ENCODE measurements at places on chromosomes 3 and 15.

DNA sequence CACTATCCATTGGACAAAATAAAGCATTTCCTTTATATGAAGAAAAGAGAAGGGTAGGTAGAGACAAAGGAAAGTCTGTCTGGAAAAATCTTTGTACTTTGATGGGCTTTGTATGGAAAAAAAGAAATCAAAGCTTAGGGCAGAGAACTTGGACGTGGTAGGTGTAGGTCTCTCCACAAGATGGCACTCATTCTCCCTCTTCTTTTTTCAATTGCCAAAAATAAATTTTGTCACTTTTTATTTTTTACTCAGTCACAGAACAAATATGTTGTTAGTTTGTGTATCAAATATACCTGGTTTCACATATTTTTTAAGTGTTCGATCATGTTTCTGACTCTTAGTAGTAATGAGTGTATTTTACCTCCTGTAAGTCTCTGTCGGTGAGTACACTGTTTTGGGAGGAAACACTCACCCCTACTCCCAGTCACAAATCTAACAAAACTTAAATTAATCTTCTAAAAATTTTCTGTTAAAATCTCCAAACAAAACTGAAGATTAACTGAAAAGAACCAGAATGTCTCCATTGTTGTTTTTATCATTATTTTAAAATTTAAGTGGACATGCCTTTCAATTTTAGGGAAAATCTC lies 415.8 kb upstream of the GOLIM4 start:
- DNase-seq, result no peak

DNA sequence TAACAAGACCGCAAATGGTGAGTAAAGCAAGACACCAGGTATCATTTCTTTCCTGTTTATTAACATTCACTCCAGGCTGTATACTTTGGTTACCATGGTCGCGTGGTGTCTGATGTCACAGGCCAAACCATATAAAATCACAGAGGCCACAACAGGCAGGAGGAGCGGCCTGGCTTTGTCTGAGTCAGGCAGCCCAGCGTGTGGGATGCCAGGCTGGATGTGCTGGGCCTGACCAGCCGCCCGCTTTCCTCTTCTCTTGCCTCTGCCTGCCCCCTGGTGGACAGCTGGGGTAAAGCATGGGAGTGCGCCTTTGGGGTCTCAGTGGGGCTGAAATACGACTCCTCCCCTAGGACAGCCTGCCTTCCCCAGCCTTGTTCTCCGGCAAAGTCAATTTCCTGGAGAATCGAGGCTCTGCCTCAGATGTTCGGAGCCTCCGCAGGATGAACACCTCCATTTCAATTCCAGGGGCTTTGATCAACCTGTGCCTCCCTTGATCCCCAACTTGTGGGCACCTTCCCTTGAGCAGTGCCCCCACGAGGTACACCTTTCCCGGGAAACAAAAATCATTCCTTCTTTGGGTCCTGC lies 78.2 kb downstream of the CCNL1 start:
- DNase-seq, result peak; percentile 79

DNA sequence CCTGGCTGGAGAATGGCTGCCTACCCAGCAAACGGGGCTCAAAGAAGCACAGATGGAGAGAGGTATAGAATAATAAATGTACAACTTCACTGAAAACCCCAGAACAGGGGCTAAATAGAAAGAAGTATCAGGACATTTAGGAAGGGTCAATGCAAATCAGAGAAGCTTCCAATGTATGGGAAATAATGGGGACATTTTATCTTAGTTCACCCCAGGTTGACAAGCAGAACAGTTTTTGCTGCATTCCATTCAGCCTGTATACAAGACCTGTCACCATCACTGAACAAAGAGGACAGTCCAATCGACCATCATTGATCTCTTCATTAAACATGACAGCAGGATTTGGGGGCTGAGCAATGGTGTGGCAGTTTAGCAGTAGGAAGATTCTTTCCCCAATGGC lies 68.1 kb downstream of the MYH15 start:
- no peak for DNase-seq

GRCh38 chr3:45486136-45486535 lies 97.8 kb downstream of the LARS2 start:
- DNase-seq, result no peak

DNA sequence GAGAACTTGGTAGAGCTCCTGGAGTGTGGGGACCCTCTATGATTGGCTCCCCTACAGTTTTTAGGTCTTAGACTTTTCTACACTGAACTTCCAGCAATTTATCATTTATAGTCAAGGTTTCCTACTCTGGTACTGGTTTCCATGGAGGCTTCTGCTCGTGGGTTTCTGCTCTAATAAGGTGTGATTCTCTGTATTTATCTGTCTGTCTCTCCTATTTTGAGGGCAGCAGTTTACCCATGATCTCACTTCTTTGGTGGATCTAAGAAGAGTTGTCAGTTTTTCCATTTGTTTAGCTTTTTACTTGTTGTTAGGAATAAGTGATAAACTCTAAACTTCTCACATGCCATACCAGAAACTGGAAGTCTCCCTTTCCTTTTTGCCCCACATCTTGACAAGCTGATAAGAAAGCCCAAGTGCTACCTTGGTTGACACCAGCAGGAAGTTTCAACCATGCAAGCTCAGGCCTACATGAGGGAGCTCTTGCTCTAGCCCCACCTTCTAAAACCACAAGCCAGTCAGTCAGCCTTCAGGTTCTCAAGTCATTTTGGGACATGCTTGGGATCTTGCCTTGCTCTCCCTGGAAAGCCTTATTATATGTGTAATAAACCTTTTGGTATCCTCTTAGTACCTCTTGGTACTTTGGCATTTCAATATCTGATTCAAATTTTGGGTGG lies 10.0 kb downstream of the TIMMDC1 start:
- DNase-seq, result no peak

DNA sequence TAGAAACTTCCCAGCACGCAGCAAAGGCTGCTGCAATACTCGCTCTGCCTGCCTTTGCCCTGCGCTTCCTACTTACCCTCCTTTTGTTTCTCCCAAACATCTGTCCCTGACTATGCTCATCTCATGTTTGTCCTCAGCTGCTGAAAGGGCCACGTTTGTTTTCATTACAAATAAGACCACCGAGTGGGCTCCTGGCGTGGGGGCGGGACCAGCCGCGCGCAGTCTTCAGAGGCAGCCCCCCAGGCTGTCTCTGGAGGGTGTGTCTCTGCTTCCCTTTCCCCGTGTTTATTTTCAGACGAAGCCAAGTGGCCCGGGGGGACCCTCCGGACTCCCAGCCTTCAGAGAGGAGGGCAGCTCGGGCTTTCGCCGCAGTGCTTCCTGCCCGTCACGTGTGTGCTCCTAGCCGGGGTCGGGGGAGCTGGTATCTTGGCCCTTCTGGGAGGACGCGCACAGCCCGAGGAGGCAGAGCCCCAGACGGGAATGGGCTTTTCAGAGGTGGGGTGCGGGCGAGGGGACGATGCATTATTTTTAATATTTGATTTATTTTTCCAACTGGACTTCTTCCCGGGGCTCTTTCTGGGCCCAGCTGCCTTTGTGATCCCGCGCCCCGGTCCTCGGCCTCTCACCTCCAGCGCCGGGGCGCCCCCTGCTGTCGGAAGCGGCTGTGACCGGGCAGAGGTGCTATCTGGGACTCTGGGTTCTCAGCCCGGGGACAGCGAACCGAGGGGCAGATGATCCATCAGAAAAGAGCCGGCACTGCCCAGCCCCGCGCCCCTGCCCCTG lies 70.0 kb upstream of the CGNL1 start:
- peak; percentile 71 for DNase-seq

DNA sequence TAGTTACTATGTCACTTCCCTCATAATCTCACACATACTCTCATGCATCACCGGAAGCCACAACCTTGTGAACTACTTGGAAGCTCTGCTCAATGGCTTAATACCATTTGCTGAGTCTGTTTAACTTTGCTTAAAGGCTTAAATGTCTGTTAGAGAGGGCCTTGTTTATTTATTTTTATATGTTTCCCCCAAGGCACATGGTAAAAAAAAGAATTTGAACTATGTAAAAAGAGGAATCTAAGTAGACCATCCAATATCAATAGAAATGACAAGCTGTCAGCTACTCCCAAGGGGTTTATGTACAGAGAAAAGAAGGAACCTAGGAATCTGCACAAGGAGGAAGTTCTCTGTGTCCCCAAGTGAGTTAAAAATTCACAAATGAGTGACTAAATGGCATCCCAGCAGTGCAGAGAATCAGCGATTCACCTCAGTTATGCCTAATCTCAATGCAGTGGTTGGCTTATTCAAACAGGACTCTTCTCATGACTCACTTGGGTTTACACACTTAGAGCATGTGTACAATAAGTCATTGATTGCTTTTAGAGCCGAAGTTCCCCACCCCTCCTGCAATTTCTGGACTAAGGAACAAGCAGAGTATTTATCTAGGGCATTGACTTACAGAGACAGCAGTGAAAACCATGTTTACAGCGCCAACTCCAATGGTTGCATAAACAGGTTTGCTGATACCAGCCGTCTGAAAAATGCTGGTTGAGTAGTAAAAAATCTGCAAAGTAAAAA lies 24.4 kb downstream of the SLC2A2 start:
- DNase-seq, result no peak

DNA sequence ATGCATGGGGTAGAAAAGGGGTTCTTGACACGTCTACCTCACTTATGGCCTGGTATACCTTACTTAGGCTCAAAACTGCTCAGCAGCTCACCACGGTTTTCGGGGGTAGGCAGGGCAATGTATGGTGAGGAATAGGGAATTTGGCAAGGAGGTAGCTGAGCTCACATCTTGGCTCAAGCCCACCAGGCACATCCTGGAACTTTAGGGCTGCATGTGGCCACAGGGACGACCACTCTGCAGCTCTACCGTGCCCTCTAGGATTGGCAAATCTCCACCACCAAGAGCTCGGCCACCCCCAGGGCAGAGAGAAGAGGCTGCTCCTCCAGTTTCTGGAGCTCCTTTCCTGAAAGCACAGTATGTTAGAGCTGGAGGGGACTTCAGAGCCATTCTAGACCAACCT lies 69.7 kb downstream of the MRPL46 start:
- DNase-seq, result no peak

DNA sequence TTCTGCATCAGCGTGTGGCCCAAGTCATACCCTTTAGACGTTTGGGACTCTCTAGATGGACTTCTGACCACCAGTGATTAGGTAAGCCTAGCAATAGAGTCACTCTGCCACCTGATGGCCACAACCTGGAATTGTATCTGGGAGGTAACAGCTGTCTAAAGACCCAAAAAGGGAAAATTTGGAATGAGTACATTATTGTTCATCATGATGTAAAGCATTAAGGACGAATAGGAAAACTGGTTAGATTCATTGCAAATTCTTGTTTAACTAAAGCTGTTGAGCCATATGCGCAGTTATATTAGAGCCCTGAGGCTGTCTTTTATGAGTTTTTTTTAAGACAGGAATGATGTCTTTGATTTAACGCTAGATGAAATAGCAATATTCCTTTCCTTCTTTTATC lies 63.6 kb downstream of the FAM81A start:
- DNase-seq, result no peak

- no peak for DNase-seq
Measured at GRCh38 chr15:53910236-53910849, 67.9 kb upstream of the UNC13C start.

DNA sequence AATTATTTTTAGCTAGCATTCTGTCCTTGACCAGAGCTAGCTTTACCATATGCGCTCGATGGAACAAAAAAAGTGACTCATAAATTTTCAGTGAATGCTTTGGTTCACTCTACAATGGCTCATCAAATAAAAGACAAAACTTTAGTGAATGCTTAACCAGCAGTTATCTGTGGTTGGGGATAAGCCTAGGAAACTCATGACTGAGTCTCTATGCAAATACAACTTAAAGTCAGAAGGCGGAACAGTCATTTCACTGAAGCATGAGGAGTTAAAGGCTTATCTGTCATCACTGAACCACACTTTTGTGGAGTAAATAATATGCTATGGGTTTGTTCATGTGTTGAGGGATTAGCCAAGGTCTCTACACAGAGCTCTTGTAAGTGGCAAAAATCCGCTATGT lies 308.4 kb downstream of the SQOR start:
- no peak for DNase-seq

DNA sequence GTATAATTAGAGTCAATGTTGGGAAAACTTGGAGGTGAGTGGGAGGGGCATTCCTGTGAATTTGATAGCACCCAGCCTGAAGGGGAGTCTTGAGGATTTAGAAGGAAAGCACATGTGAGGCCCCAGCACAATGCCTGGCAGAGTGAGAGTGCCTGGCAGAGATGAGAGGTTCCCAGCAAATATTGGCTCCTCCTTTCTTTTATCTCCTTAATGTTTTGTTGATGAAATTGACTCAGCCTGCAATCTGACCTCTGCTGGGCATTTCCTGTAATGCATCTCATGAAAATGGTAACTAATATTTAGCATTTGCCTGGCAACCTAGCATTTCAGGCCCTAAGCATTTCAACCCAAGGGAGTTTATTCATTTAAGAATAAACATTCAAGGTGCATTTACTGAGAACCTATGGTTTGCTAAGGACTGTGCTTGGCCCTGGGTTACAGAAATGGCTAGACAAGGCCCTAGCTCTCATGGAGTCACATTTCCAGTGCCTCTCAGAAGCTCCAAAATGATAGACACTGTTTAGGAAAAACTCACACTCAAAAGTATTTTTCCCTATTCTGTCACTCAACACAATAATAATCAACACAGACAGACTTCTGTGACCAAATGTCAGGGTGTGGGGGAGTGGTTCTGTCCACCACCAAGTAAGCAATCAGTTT lies 19.0 kb downstream of the PDHB start:
- peak; percentile 35 for DNase-seq

- DNase-seq, result no peak
Measured at GRCh38 chr3:133991209-133991608, 38.5 kb downstream of the SLCO2A1 start.

GRCh38 chr3:115099986-115100571 lies 47.0 kb downstream of the ZBTB20 start:
- no peak for DNase-seq

GRCh38 chr15:58355382-58355971 lies 76.3 kb upstream of the LIPC start:
- DNase-seq, result no peak

- no peak for DNase-seq
Measured at GRCh38 chr3:139312416-139312815, 31.4 kb upstream of the MRPS22 start.

Measured in activated T-cell treated with anti-CD3 and anti-CD28 coated beads for 24 hours (primary cell).